ENCODE measurements at places on chromosomes 1 and 21.
A peak's percentile ranks its signal among the peaks of the same experiment; 100 is the strongest.

DNA sequence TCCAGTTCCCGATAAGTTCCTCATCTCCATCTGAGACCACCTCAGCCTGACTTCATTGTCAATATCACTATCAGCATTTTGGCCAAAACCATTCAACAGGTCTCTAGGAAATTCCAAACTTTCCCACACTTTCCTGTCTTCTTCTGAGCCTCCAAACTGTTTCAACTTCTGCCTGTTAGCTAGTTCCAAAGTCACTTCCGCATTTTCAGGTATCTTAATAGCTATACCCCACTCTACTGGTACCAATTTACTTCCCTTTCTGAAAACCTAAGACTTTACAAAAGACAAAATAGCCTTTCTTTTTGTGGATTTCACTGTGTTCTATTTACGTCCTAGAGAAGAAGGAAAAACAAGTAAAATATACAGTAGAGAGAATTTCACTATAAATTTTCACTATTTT is 147.0 kb upstream of the FMN2 start:
- DNase-seq, result no peak

DNA sequence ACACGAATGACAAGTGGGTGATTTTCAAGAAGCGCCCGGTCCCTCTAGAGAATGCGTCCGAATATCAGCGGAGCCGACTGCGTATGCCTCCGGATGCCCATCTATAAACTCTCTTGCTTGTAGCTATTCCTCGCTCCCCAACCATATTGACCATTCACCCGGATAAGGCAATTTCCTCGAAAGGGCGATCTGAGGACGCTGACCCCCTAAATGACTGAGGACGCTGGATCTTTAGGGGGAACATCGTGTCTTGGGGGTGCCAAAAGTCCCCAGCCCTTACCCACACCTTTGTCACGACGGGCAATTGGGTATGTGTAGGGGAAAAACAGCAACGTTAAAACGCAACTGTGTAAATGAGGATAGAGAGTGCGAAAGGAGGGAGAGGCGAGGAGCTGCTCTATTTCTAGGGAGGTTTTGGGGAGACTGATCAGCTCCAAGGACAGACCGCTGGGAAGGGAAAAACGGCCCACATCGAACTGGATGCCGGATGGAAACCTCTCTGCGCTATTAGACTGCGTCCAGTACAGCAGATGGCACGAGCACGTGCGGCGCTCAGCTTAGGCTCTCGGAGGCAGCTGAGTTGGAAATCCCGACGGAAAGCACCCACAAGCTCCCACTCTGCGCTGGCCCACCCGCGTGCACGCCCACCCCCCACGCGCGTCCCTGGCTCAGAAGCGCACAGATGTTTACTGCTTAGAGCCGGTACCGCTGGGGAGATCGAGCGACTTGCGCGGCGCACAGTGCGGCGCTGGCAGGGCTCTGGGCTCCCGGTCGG is 2.9 kb upstream of the PRRX1 start:
- DNase-seq, result no peak

GRCh38 chr21:25583370-25584130 is 23.7 kb downstream of the MRPL39 start:
- DNase-seq, result no peak

DNA sequence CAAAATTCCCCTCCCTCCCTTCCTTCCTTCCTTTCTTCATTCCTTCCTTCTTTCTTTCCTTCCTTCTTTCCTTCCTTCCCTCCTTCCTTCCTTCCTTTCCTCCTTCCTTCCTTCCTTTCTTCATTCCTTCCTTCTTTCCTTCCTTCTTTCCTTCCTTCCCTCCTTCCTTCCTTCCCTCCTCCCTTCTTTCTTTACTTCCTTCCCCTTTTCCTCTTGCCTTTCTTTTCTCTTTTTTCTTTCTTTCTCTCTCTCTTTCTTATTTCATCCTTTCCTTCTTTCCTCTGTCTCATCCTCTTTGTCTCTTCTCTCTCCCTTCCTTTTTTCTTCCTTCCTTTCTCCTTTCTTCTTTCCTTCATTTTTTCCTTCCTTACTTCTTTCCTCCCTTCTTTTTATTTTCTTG is 171.9 kb upstream of the BRINP3 start:
- no peak for DNase-seq

DNA sequence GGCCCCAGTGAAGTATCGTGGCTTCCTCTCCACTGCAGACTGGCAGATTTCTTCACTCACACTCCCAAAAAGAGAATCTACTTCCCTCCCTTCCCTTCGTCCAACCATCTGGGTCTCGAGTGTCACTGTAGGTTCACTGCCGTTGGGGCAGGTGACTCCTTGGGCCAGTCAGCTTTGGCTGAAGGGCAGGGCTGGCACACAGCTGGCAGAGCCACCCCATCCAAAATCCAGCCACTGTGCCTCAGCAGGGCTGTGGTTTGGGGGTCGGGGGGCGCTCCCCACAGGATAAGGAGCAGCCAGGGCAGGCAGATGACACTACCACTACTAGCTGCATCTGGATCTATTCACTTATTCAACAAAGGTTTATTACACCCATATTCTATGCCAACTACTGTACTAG is 9.8 kb downstream of the PINK1 start:
- no peak for DNase-seq

DNA sequence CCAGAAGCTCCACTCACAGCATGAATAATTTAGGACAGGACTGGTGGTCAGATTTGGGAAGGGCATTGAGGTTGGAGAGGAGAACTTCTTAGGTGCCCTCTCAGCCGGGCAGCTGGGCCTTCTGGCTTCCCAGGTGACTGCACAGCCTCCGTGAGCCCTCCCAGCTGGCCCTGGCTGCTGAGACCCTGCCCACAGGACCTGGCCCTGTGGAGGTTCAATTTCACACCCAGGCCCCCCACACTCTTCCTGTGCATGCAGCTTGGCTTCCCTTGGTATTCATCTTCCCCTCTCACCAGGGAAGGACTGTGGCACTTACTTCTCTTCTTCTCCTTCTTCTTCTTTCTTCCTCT is 50.6 kb downstream of the NDUFS5 start:
- no peak for DNase-seq

- no peak for DNase-seq
Observed at GRCh38 chr1:211753649-211754251, 76.8 kb downstream of the LPGAT1 start.

DNA sequence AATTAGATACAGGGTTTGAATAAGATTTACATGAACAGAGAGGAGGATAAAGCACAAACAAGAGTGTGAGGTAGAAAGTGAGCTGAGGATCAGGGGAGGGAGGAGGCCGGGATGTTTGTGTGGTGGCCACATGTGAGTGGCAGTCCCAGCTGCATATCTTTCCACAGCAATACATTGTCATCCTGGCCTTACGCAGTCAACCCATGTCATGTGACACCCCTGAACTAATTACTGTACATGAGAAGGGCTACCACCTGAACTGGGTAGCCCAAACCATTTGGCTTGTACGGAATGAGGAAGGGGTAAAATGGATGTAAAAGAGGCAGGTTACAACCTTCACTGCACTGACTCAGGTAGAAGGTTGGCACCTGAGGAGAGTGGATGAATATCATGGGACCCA is 4.2 kb downstream of the SLAMF7 start:
- no peak for DNase-seq

DNA sequence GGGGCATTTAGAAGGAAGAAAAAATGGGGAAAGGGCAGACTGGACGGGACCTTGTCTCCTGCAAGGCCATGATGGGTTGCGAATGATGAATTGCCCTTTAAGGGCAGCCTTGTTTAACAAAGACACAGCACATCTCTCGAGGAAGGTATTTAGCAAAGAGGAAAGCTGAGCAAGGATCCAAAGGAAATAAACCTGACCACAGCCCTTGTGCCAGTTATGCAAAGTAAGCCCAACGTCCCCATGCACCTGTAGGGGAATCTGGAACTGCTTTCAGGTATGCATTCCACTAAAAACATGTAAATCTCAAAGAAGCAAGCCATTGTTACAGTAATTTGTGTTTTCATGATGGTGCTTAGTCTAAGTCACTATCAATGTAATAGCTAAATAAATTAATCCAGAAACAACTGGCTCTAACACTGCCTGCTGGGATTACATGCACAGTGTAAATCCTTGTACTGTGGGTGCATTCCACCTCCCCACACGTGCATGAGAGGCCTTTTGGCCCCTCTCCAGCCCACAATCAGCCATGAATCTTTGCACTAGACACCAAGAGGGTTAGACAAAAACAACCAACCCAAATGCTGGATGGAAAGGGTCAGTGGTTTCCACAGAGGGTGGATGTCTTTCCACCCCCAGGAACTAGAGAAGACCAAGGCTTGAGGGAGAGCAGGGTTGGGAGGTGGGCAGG is 228.8 kb upstream of the KAZN start:
- DNase-seq, result peak; percentile 14

- DNase-seq, result no peak
Observed at GRCh38 chr1:27887215-27888021, 15.1 kb downstream of the THEMIS2 start.

- DNase-seq, result no peak
Observed at GRCh38 chr1:36092798-36093185, 4.1 kb downstream of the ADPRS start.

GRCh38 chr1:240539769-240540414 is 72.1 kb downstream of the GREM2 start:
- no peak for DNase-seq

- peak; percentile 89 for DNase-seq
Observed at GRCh38 chr1:44213222-44214112, at the start of gene DMAP1. DMAP1 (plus strand) TSS chr1:44213471; CDS start chr1:44213754, 283 bp downstream.

DNA sequence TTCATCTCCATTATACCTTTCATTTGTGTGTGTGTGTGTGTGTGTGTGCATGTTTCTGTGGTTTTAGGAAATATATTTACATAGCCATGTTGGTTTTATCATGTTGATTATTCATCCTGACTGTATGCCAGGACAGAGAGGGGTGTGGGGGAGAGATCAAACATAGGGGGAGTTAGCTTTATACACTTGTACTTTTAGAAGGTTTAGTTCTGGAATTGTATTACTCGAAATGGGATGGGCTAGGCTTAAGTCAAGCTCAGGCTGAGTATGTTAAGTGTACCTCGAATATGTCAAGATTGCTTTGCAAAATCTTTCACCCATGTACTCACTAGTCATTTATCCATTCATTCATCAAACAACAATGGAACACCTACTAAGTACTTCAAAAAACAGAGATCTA is 123.3 kb downstream of the HMCN1 start:
- DNase-seq, result no peak

DNA sequence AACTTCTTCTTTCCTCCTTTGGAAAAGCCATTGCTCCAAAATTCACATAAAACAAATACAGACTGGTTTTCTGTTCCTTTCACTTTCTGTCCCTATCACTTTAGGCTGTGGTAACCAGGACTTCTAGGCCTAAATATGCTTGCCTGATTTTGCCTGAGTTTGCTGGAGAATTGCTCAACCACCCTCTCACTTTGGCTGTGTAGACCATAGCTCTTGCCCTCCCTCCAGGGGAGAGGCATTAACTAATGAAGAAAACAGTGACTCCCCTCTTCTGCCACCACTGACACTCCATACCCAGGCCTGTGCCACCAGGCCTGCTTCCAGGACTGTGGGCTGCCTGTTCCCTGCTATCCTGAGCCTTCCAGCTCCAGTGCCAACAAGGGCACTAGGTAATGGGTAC is 163.5 kb downstream of the TOMM20 start:
- no peak for DNase-seq

- no peak for DNase-seq
Observed at GRCh38 chr21:43919871-43920801, 55.1 kb downstream of the AGPAT3 start.

DNA sequence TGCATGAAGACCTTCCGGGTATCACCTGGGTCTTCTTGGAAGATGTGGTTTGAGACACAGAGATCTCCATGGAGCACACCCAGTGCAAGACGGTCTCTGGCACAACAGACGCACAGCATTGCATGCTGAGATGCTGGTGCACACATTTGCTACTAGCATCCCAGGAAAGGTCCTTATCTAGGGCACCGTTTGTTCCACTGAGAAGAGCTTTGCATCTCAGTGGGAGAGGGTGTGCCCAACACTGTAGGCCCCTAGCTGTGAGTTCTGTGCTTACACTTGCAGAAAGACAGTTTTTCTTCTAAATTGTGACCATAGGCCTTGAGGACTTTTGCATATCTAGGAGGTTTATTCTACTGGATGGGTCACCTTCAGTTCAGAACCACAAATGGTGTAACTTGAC is 554.1 kb downstream of the MATN1 start:
- DNase-seq, result no peak

DNA sequence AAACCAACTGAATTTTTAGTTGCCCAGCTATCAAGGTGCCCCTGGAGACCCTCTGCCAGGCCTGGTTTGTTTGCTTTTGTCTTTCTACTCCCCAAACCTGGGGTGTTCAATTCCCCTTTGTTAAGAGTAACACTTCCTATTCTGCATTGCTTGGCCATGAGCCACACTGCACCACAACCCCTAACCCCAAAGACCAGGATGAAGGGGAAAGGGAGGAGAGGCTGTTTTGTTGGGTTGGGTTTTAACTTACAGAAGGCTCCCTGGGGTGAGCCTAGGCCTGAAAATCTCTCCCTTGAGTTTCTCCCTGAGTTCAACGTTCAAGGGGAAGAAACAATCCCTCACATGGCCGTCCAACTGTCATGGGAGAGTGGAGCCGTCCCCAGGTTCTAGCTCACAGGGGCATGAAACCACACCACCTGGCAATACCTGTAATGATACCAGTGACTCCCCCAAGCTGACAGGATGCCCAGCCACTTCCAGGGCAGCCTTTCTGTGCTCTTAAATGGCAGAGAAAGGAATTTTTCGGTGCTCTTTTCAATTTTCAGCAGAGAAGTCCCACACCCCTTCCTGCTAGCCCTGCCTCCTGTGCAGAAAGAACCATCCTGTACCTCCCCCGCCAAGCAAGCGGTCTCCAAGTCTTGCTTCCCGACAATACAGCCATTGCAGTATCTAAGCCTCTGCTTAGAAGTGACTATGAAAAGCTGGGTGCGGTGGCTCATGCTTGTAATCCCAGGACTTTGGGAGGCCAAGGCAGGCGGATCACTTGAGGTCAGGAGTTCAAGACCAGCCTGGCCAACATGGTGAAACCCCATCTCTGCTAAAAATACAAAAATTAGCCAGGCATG is 14.9 kb downstream of the SLC45A3 start:
- DNase-seq, result no peak

- DNase-seq, result peak; percentile 79
Observed at GRCh38 chr1:230867903-230868735, at the start of gene C1orf198. C1orf198 (minus strand) TSS chr1:230868521; CDS start chr1:230868512, 9 bp downstream.

DNA sequence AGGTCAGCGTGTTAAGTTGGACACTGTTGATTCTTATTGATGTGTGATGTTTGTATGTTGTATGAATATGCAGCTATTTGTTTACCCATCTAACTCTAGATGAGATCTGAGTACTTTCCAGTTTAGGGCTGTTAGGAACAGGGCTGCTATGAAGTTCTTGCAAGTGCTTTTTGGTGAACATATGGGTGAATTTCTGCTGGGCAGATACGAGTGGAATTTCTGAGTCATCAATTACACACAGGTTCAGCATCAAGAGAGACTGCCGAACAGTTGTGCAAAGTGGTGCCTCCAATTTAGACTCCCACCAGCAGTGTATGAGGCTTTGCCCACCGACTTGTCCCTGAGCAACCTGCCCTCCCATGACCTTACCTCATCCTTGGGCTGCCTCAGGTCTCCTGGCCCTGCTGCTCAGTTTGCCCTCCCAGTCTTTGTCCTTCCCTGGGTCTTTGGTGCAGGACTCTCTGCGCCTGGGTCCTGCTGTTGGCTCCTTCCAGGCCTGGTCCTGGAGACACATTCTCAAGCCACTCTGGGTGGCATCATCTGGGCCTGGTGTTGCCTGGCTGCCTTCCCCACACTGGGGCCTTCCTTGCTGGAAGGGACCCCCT is 343.6 kb downstream of the PTPRU start:
- DNase-seq, result peak; percentile 55
